ENCODE measurements at places on chromosomes 2 and 18. TPM values are rescaled to one million over a fixed set of nuclear protein-coding genes. Genes with fewer than 3 reads are reported as not detected.
A peak's percentile ranks its signal among the peaks of the same experiment; 100 is the strongest.

Gene DSG1
- not detected for total RNA-seq

Gene FBXO48
- total RNA-seq = 1.3 TPM

GRCh38 chr18:69558052-69558451 is 157.4 kb downstream of the DOK6 start:
- DNase-seq = no peak

DNA sequence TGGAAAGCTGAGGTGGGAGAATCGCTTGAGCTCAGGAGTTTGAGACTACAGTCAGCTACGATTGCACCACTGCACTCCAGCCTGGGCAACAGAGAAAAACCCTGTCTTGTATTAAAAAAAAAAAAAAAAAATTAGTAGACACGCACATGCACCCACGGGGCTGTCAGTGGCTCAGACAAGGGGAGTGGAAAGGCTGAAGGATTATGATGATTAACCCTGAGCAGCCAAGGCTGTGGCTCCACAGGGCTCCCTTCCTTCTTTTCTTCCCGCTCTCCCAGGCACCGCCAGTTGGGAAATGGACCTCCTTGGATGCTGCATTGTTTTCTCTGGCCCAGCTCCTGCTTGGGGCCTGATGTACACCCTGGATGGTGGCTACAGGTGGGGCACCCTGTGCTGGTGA is 49.0 kb upstream of the RAB6C start:
- no peak for DNase-seq

- no peak for DNase-seq
These were observed 2.9 kb downstream of the CYP26B1 start for GRCh38 chr2:72144632-72145288.

- DNase-seq = peak; percentile 32
These were observed 34.8 kb upstream of the ITM2C start for GRCh38 chr2:230829959-230830358.

- no peak for DNase-seq
These were observed 38.5 kb downstream of the BOD1L2 start for GRCh38 chr18:57185434-57185833.

GRCh38 chr2:227325839-227326195 is 766 bp downstream of the MFF start:
- DNase-seq = no peak

DNA sequence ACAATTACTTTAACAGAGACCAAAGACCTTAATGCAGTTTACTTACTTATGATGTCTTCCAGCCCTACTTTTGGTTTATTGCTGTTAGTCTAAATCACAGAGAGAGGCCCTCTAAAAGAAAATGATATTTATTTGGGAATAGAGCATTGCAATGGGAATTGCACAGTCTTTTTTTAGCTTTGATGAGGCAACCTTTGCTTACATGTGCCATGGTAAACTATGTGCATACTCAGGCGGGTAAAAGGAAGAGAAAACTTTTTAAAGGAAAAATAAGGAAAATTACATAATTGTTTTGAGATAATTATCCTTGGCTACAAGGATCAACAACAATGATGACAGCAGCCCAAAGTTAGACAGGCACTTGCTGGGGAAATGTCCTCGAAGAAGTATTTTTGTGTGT is 78.6 kb downstream of the EFEMP1 start:
- no peak for DNase-seq

GRCh38 chr2:96882906-96883305 is 13.0 kb upstream of the SEMA4C start:
- no peak for DNase-seq

- DNase-seq = no peak
These were observed 27.4 kb downstream of the ADI1 start for GRCh38 chr2:3491716-3492474.
